GM04504 (cell line): ENCODE measurements at places on chromosomes 7 and 10.
A peak's percentile ranks its signal among the peaks of the same experiment; 100 is the strongest.

GRCh38 chr7:90951986-90952954, 312.0 kb upstream of the FZD1 start:
- no peak for DNase-seq

DNA sequence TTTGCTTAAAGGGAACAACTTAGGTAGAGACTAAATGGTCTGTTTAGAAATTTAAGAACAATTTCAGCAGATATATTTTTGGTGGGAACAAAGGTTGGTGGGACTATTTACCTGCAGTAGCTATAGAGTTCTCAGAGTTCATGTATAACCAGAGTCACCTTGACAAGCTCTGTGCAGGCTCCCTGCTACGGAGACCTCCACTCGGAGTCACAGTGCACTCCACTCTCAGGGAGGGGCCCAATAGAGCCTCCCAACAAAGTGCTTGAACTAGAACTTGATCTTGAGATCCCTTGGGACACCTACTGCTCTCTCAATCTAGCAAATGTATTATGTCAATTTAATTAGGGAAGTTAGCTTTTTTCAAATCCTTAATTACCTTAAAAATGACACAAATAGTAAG, 2.3 kb downstream of the MYPN start:
- no peak for DNase-seq

DNA sequence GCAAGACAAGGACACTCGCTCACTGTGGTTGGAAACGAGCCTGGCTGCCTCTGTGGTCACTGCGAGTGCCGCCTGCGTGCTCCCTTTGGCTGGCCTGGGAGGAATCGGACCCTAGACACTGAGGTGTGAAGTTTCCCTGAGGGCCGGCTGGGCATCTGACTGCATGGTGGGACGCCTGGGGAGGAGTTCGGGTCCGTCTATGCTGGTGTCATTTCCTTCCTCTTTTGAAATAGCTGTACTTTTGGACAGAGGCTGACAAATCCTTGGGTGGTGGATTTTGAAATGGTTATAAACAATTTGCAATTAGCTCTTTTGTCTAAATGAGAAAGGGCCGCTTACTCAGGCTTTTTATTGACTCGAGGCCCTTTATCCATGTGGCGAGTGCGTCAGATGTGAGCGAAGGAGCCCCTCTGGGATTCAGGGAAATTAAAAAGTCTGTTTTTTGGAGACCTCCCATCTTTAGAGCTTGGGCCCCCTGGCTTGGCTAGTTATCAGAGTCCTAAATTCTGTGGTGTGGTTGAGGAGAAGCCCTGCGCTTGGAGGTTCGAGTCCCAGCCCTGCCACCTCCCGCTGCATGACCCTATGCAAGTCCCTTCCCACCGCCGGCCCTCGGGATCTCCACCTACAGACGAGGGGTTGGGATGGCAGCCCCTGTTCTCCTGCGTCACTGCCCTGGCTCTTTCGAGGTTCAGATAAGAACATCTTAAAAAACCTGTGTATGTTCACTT, 147.1 kb downstream of the RGS10 start:
- no peak for DNase-seq

GRCh38 chr7:75639071-75639885, 99.5 kb downstream of the HIP1 start:
- no peak for DNase-seq

DNA sequence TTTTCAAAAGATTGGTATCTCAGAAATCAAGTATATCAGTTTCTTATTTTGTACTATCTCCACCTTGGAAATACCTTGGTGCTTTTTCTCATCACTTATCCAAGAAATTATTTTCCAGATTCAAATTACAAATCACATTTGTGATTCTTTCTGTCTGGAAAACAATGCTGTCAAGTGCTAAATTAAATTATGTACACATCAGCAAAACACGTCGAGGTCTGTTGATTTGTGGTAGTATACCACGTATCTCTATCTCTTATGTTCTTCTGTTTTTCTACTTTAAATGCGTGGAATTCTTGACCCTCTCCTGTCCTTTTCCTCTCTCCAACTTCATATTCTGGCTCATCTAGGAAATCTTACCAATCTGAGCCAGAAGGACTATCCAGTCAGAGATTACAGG, 214.5 kb downstream of the PTN start:
- no peak for DNase-seq

- DNase-seq: peak; percentile 27
These were observed 269.3 kb downstream of the BICC1 start for GRCh38 chr10:58781873-58782488.

DNA sequence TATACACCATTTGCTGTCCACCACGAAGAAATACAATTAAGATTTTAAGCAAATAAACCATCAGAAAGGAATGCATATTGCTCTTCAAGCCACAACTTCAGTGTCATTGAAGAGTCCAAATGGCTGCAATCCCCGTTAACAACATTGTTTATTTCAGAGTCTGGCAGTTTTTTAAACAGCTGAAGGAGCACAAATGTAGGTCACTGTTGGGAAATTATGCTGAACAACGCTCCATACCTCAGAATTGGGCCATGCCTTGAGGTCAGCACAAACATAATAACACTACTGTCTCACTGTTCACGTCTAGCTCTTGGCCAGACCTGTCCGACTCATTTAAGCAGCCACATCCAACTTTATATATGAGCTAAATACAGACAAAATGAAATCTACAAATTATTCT, 453.9 kb upstream of the GHITM start:
- no peak for DNase-seq

DNA sequence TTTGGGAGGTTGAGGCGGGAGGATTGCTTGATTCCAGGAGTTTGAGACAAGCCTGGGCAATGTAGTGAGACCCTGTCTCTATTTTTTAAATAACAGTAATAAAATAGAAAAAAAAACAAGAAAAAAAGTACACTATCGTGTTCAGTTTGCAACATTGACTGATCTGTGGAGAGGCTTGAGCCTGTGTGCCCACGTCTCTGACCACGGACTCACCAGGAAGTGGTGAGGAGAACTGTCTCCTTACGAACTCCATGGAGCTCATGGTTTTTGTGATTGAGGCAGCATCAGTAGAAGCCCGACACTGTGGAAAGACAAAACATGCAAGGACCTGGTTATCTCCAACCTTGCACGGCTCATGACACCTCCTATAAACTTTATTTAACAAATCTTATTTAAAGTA, 23.9 kb upstream of the DNAJB6 start:
- DNase-seq: no peak

- no peak for DNase-seq
These were observed 19.1 kb upstream of the PRKRIP1 start for GRCh38 chr7:102376964-102377466.

GRCh38 chr7:122974229-122974628, 21.3 kb downstream of the TAS2R16 start:
- no peak for DNase-seq

GRCh38 chr10:119693262-119693957, 32.4 kb upstream of the INPP5F start:
- DNase-seq: no peak

DNA sequence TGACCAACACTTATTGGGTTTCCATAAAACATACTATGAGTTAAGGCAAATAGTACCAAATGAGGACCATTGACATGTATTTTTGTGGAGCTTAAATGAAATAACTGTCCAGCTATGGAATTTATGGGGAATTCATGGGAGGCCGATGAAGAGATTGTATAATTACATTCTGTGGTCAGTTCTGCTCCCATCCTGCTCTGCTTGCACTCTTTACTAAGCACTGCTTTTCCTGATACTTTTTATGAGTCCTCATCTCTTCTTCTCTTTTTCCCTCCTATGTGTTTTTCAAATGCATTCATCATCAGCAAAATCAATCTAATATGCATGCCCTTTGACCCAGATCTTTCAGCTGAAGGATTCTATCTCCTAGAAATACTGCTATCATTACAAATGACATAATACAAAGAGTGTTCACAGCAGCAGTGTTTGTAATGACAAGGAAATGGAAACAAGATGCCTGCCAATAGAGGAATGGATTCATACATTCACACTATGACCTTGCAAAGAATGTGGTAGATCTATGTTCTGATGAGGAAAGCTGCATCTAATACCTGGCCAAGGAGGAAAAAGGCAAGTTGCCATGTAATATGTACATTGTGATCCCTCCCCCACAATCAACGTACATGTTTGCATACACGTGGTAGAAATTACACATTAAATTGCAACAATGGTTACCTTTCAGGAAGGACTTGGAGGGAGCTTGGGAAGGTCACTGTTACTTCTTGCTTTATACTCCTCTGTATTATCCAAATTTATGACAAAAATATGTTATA, 73.9 kb downstream of the PCGF5 start:
- DNase-seq: no peak

DNA sequence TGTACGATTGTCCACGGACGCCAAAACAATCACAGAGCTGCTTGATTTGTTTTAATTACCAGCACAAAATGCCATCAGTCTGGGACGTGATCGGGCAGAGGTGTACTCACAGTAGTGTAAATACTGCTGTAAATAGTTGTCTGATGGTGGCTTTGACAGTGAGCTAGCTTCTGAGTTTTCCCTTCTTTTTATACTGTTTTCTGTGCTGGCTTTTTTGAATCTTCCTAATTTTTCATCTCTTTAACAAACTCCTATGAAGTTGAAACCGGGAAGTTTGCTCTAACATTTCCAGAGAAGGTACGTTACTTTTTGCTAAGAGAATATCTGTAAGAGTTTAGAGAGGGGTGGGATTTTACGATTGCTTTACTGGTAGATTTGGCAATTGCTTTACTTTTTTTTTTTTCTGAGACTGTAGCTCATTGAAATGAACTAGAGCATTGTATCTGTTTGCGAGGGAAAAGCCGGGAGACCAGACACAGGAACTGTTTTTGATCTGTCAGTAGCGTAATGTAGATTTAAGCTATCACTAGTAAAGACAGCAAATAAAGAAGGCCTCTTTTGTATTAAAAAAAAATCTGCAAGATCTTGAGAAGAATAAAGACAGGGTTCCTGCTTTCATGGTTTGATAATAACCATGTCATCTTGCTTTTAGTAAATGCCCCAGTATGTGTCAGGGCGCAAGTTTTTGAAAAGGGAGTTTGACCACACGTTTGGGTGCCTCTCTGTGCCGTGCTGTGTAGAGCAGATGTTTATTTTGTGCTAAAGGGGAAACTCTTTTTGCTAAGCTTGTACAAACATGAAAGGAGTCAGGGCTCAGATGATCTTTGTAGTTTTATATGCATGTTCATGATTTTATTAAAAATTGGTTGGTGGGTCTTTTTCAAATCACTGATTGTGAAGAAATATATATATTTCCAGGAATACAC, 712 bp downstream of the FOXP2 start:
- DNase-seq: no peak

DNA sequence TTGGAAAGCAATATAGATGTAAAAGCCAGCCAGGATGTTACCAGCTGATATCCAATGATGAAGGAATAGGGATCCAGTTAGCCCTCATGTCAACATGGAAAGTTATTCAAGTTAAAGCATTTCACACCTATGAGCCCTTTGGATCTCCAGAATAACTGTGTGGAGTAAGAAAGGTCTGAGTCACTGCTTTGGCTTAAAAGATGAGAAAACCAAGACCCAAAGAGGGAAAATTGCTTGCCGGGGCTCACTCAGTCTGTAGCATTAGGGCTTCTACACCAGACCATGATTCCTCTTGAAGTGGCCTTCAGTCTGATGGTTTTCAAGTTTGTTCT, 12.6 kb downstream of the LSM5 start:
- DNase-seq: no peak

DNA sequence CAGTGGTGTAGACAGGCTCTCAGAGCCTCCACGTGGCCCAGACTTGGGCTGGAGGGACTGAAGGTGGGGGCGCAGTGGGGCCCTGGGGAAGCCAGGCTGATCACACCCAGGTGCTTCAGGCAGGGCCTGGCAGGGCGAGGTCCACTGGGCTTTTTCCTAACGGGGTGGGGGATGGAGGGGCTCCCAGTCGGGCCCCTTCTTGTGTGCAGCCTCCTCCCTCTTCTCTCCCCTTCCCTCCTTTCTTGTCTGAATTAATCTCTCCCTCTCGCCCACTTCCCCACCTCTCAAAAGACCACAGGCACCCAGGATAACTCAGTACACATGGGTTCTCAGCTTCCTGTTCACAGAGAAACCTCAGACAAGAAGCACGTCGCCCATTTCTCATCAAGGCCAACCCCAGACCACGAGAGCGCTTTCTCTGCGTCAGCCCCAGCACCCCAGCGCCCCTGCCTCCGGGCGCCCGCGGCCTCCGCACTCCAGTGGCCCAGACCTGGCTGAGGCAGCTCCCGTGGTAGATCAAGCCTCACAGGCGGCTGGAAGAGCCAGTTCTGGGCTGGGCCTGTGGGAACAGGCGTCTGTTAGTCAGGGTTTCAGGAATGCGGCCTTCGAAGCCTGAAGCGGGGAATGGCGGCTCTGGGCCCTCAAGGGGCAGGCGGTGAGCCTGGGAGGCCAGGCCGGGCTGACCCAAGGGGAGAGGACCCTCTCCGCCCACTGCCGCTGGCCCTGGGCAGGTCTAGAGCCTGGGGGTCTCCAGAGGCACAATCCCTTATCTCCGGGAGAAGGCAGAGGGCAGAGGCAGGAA, 50.6 kb downstream of the PWWP2B start:
- DNase-seq: no peak

DNA sequence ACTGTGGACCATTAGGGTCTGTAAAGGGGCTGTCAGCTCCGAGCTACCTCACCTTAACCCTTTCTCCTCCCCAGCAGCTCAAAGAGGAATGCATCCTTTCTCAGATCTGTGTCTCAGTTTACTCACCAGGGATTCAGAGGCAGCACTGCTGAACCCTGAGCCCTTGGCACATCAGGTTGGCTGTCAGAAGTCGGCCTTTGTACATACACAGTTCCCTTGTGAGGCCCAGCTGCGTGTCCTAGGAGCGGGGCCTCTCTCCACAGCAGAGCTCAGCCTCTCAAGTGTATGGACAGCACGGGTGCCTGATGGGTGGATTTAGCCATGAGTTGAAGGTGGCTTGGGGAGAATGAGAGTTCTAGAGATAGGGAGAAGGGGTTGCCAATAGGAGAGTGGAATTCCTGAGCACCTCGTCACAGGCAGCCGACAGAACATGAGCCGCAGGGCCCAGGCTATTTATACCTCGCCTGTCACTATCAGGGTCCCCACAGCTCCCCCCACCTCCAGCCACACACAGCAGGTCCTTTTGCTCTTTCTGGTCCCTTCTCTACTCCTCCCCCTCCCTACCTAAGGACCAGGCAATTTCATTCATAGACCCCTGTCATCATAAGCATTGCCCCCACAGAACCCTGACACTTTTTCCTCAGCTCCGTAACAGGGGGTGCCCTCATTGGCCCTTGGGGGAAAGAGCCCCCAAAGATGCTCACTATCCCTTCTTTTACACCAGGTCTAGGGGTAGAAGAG, 2.1 kb upstream of the FLNC start:
- DNase-seq: no peak

GRCh38 chr7:135684136-135684535, 21.8 kb downstream of the STMP1 start:
- DNase-seq: no peak

- DNase-seq: no peak
These were observed 218.5 kb downstream of the PLXDC2 start for GRCh38 chr10:20034732-20035131.
